ENCODE measurements at places on chromosomes 16 and 17. TPM values are rescaled to one million over a fixed set of nuclear protein-coding genes. Genes with fewer than 3 reads are reported as not detected.

The MT1X gene
- 29.4 TPM for total RNA-seq

The TMEM106A gene
- total RNA-seq = 10.9 TPM

The PSME3 gene
- total RNA-seq = 64.7 TPM

The KRT12 gene
- not detected for total RNA-seq

The HBA2 gene
- total RNA-seq = 6.7 TPM

The TMEM92 gene
- total RNA-seq = not detected

The TANC2 gene
- total RNA-seq = 17.7 TPM

The TLCD1 gene
- 0.52 TPM for total RNA-seq

DNA sequence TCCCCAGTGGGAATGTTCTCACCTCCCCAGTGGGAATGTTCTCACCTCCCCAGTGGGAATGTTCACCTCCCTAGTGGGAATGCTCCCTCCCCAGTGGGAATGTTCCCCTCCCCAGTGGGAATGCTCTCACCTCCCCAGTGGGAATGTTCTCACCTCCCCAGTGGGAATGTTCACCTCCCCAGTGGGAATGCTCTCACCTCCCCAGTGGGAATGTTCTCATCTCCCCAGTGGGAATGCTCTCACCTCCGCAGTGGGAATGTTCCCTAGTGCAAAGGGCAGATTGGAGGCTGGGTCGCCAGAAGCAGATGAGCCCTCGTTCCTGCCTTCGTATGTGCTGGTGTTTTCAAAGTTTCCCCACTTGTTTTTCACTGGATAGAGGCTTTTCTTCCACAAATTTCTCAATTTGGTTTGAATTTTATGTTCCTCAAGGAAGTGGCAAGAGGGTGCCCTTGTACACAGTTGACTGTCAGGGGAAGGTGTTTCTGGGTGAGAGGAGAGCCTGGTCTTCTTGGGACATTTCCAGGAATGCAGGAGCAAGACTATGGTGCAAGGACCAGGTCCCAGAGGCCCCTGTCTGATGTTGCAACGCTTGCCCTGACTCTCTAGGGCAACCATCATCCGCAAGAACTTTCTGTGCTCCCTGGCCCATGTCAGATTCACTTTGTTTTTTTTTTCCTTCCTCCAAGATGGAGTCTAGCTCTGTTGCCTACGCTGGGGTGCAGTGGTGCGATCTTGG lies 34.0 kb downstream of the TRARG1 start:
- DNase-seq = no peak

- no peak for DNase-seq
These were observed 44.1 kb downstream of the CRLF3 start for GRCh38 chr17:30780343-30780742.

DNA sequence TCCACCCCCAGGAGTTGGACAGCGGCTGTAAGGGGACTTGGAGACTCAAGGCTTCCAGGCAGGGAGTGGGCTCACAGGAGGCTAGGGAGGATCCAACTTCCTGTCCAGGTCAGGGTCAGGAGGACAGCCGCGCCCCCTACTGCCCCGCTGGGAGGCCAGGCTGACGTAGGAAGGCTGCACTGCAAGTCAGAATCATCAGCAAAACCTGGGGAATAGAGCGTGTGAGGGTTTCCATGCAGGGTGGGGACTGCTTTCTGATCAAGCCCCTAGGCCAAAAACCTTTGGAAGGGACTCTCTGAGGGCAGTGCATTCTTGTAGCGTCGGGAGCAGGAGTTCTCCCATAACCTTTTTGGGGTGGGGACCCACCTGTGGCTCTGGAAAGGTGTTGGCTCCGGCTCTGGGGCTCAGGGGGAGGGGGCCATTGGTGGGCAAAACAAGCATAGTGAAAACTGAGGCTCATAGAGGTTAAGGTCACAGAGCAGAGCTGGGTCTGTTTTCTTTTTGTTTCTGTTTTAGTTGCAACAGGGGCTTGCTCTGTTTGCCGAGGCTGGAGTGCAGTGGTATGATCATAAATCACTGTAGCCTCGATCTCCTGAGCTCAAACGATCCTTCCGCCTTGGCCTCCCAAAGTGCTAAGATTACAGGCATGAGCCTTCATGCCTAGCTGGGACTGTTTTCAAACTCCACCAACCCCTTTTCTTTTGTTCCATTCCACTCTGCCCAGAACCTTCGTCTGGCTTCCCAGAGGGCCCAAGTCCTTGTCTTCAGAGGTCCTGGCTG lies 22.1 kb downstream of the RAI1 start:
- DNase-seq = no peak

DNA sequence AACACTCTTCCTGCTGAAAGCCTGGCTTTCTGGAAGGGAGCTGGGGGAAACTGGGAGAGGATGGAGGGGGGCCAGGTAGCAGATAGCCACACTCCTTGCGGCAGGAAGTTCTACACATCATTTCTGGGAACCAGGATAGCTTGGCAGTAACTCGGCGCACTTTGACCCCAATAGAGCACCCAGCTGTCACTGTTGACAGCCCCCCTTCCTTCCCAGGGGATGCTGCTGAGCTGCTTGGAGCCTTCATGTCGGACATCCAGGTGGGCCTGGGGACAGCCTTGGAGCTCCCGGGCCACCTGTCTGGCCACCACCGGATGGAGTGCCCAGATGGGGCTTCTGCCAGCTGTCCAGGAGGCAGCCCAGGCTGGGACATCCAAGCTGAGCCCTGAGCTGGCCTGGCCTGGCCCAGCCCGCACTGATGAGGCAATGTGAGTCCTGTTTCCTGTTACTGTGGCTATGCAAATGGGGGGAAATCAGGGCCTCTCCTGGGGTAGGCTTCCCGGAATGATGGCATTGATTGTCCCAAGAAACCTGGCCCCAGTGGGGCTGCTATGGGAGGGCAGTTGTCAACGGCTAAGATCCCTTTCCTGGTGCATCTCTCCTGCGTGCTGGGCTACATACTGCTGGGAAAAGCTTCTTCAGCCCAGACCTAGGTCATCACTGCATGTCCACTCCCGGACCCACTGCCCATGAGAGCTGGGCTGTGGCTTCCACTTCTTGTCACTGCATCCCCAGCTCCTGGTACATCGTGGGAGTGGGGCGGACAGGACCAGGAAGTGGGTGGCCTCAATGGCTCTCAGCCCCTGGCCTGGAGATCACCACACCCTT lies 50.0 kb downstream of the SOCS1 start:
- peak; percentile 24 for DNase-seq

DNA sequence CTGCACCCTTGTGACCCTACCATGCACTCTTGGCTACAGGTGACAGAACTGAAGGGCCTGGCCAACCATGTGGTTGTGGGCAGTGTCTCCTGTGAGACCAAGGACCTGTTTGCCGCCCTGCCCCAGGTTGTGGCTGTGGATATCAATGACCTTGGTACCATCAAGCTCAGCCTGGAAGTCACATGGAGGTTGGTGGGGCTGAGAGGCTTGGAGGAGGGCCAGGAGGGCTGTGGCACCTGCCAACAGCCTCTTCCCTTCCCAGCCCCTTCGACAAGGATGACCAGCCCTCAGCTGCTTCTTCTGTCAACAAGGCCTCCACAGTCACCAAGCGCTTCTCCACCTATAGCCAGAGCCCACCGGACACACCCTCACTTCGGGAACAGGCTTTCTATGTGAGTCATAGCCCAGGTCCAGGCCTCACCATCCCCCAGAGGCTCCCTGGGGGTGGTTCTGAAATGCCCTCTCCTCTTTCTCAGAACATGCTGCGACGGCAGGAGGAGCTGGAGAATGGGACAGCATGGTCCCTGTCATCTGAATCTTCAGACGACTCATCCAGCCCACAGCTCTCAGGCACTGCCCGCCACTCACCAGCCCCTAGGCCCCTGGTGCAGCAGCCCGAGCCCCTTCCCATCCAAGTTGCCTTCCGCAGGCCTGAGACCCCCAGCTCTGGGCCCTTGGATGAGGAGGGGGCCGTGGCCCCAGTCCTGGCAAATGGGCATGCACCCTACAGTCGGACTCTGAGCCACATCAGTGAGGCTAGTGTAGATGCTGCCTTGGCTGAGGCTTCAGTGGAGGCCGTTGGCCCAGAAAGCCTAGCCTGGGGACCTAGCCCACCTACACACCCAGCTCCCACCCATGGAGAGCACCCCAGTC lies 13.0 kb downstream of the RIPOR1 start:
- peak; percentile 72 for DNase-seq

DNA sequence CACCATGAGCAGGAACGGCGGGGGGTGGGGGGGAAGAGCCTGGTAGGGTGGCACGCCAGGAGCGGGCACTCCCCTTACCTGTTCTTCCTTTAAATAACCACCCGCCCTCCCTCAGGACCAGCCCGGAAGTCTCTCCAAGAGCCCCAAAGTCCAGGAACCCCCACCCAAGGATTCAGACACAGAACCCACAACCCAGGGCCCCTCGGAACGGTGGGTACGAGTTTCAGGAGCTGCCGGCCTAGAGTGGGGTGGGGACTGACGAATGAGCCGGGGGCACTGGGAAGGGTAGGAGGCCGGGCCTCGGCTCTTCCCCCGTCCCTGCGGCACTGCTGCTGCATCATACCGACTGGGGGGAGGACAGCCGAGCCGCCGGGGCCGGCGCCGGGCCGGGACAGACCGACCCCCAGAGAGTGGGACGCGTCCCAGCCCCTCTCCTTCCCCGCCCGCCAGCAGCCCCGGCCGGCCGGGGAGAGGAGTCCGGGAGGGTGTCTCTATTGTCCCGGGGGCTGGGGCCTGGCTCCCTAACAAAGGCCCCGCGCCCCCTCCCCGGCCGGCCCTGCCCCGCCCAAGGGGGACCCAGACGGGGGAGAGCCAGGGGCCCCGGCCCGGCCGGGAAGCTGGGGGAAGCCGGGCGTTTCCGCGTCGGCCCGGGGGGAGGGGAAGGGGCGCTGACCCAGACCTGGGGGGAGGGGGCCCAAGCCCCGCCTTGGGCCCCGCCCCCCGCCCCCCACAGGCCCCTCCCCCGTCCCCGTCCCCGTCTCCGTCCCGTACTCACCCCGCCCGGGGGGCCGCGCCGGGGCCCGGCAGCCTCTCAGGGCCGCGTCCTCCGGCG lies 747 bp downstream of the ATXN7L3 start:
- DNase-seq = peak; percentile 58

DNA sequence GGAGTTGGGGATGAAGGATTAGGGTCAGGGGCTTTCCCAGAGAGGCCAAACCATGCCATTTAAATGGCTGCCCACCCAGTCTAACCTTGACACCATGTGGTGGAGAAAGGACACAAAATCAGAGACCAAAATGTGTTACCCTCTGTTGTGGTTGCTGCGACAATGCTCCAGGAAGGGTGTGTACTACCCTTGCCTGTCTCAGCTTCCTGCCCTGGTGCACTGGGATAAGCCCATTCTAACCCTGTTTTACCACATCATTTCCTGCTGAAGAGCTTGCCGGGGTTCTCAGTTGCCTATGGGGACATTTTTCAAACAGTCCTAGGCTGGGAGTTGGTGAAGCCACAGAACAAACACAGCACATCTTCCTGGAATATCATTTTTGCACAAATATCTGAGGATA lies 4.9 kb downstream of the OR4D1 start:
- DNase-seq = no peak

- no peak for DNase-seq
These were observed 68.1 kb upstream of the ZNF750 start for GRCh38 chr17:82907797-82908542.

DNA sequence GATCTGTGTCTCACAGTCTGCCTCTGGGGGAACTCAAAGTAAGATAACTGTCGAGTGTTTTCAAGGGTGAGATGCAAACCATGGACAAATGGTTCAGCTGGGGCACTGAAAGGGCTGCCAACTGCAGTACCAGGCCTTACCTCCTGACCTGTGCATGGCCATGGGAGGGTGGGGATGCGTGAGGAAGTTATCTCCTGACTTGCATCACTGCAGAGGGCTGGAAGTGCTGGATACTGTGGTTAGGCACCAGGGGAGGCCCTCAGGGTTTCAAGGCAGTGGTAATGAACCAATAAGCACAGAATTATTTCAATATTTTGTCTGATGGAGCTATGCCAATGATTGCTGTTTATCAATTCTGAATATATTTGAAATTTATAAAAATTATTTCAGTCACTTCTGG lies 159.2 kb downstream of the CYLD start:
- no peak for DNase-seq

DNA sequence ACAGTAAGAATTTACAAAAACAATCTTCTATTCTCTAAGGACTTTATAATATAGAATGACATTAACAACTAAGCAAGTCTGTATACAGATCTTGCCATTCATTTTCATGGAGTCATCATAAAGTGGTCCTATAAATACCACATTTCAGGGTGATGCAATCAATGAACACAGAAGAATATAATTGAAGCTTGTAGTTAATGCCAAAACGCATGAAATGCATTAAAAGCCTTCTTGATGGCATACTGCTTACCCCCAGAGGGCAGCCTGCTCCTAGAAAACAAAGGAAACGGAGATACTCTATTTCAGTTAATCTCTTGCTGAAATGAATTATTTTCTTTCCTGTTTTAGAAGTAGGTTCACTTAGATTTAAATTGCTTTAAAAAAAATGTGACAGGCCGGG lies 45.2 kb upstream of the STAC2 start:
- no peak for DNase-seq

DNA sequence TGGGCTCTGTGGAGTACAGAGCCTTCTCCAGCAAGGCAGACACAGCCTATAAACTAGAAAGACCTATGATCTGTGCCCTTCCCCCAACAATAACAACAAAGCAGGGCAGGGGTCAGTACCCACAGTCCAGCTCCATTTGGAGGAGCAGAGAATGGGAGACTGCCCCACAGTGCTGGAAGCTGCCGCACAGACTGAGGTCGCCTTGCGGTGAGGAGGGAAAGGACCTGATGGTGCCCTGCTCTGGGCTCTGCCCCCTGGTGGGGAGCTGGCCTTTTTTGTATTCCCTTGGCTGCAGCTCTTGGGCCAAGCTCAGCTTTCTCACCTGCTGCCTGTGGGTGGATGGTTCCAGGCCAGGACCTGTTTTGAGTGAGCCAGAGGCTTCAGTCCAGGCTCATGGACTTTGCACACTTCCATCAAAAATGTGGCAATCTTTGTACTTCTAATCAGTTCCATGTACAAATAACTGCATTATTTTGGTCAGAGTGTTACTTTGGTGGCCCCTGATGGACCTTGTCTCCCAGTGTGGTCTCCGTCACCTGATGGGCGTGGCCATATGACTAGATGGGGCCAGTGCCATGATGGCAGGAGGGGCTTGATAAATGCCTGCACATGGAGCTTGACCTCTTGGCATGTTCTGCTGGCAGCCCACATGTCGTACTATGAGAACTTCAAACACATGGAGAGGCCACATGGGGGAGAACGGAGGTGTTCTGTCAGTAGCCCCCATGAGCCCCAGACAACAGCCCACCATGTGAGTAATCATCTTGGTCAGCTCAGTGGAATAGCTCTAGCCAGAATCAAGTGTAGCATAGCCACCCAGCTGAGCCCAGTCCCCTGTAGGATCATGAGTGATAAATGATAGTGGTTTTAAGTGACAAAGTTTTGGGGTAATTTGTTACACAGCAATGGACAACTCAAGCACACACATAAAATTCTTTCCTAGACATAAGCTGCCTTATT lies 24.2 kb downstream of the B9D1 start:
- DNase-seq = peak; percentile 33

- no peak for DNase-seq
These were observed 208.2 kb downstream of the ZNF423 start for GRCh38 chr16:49647673-49648072.

GRCh38 chr16:13919330-13919682 lies 648 bp upstream of the ERCC4 start:
- no peak for DNase-seq

- no peak for DNase-seq
These were observed 31.9 kb upstream of the CPHXL start for GRCh38 chr16:75758215-75758614.

- peak; percentile 90 for DNase-seq
These were observed 42.5 kb upstream of the AMZ2 start for GRCh38 chr17:68205251-68205807.

- no peak for DNase-seq
These were observed 74.7 kb downstream of the BMERB1 start for GRCh38 chr16:15509051-15509592.
